ENCODE measurements at places on chromosomes 1 and 21.

DNA sequence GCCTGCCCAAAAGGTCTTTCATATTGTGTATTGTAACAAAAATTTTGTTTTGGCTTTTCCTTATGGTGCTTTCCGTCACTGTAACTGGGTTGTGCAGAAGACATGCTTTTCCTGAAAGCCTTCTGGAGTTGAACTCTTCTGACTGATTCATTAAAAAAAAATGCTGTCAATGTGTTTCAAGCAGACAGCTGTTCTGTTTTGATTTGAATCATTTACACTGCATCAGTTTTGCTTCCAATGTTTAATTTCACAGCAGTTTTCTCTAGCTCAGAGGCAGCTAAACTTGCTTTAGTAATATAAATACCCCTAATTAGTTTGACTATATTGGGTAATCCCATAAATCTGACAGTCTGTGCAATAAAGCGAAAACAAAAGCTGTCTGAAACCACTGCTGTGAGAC is 7.9 kb downstream of the UTP11 start:
- DNase-seq: no peak

DNA sequence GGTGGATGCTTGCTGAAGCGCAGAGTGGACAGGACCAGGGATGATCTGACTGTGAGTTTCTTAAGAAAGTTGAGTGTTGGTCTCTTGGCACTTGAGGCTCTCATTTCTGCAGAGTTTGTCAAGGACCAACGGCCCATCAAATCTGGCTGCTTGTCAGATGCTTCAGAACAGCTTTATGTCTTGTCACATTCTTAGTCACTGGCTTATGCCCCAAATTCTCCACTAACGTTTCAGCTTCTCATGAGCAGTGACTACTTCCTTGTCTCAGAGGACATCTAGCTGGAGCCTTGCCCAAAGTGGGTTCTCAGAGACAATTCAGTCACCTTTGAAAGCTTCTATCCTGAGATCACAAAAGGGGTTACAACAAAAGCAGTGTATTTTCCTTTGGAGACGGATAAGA is 92.3 kb downstream of the ST6GALNAC5 start:
- no peak for DNase-seq

DNA sequence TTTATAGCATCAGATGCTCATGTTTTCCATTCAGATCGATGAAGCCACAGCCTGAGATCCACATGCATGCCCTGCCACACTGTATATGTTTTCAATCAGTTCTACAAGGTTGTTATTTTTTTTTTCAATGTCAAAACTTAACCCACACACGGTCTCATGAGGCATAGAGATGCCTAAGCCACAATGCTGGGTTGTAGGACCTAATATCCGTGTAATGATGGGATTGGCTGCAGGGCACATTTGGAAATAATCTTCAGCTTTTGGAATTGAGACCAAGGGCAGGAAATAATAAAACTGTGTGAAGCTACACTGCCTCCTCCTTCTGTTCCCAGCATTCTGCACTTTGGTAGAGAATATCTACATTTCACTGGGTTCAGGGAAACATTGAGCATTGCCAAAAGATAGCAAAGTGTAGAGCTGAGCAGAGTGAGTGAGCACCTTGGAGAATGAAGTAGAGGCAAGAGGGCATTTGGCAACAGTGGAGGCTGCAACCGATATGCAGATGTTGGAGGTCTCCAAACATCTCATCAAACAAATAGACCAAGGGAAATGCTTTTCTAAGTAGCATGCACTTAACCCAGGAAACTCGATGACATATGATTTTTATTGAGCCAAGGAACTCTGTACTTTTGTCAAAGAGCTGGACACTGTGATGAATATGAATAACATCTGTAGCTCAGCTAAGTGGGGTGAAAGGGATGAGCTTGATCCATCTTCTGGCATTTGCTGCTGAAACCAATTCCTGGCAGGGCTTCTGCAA is 176.7 kb downstream of the LYPLAL1 start:
- no peak for DNase-seq

DNA sequence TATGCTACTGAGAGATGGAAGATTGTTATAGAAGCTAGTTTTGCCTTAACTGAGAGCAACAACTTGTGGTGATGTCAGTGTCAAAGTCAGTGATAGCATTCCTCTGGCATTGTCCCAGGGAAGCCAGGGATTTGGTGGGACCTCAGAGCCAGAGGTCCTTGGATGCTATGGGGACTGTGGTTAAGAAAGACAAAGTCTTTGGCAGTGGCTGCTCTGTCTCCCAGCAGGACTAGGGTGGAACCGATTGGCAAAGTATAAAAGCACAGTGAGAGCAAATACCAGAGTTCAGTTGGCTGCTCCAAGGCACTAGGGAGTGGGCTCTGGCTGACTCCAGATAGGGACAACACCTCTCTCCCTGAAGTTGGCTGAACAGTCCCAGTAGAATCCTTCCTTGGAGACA is 104.8 kb downstream of the GDAP2 start:
- no peak for DNase-seq

Data from vagina (tissue), 2 donors.